ENCODE measurements at places on chromosomes 6 and 20. TPM values are rescaled to one million over a fixed set of nuclear protein-coding genes. Genes with fewer than 3 reads are reported as not detected.

DNA sequence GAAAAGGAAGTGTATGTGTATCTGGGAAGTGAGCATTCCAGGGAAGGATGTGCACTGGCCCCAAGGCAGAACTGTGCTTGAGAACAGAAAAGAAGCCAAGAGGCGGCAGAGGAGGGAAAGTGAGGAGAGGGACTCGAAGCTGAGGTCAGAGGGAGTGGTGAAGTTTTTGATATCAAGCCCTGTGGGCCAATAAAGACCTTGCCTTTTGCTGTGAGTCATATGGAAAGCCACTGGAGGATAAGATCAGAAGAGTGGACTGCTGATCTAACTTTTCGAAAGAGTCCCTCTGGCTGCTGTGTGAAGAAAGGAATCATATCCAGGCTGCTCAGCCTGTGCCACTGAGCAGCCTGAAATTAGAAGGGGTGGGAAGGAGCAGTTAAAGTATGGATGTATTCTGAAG lies 99.4 kb downstream of the EYA4 start:
- no peak for DNase-seq

DNA sequence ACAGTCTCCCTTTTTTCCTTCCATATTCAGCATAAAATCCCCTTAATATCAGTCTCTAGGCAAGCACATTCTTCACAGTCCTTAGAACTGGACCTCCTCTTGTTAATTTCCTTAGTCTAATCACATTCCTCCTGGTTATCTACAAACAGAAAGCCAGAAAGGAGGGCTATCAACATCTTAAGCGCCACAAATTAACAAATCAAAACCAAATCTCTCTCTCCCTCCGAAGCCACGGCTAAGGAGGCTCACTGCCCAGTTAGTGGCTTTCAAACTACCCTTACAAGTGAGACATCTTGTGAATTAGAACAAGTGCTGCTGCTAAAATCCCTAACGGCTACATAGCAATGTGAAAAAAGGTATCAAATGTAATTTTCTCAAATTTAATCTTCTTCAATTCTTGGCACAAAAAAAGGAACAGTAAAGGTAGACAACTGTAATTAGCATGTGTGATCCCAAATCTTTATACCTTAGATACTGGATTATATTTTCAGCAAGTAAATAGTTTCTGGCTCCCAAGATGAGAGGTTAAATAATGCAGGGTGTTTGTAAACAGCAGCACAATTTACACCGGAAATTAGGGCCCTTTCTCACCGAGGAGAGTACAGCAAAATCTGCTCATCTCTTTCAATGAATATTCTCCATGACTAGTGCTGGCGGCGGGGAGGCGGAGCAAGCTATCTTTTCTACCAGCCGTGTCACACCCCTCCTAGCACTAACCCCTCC lies 1.4 kb upstream of the TRIM39 start:
- no peak for DNase-seq

DNA sequence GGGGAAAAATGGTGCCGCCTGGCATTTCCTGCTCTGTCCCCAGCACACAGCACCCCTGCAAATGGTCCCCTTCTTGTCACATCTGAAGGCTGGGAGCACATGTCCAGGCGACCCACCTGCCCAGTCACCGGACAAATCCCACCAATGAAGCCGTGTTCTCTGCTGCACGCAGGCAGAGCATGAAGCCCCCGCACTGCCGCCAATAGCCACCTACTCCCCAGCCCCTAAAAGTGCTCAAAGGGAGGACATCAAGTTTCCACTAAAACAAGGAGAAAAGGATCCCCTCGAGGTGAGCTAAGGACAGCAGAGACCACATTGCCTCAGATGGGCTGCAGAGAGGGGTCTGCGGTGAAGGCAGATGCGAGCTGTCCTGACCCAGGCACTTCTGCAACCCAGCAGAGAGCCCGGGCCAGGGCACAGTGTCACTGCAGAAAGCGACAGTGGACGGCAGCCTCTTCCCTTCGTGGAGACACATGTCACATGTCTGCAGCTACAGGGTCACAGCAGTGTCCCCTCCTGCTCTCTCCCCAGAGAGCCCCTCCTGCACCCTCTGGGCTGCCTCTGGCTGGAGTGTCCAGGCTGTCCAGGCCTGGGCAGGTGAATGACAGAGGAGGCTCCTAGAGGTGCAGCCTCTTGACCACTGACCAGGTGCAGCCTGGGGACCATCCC lies 221.5 kb downstream of the PREX1 start:
- DNase-seq, result no peak

- no peak for DNase-seq
Measured at GRCh38 chr6:27891320-27891875, 20.8 kb downstream of the OR2B2 start.

- DNase-seq, result no peak
Measured at GRCh38 chr20:19779634-19780033, 21.6 kb downstream of the RIN2 start.

- DNase-seq, result no peak
Measured at GRCh38 chr20:57793421-57793820, 83.6 kb upstream of the PMEPA1 start.

DNA sequence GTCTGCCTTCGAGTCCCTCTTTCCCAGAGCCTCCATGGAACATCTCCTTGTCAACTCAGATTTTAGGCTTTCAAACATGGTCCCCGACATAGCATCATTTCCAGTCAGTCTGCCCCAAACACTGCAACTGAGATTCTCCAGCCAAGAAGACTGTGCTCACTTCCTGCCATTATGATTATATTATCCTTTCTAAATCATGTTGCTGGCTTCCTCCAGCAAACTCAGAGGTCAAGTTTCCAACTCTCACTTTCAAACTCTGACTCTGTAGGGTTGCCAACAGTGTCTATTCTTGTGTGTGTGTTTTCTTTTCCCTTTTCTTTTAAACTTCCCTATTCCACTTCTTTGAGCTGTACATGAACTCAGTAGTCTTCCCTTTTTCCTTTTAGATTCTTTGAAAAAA lies 61.2 kb upstream of the TRAF3IP2 start:
- no peak for DNase-seq

DNA sequence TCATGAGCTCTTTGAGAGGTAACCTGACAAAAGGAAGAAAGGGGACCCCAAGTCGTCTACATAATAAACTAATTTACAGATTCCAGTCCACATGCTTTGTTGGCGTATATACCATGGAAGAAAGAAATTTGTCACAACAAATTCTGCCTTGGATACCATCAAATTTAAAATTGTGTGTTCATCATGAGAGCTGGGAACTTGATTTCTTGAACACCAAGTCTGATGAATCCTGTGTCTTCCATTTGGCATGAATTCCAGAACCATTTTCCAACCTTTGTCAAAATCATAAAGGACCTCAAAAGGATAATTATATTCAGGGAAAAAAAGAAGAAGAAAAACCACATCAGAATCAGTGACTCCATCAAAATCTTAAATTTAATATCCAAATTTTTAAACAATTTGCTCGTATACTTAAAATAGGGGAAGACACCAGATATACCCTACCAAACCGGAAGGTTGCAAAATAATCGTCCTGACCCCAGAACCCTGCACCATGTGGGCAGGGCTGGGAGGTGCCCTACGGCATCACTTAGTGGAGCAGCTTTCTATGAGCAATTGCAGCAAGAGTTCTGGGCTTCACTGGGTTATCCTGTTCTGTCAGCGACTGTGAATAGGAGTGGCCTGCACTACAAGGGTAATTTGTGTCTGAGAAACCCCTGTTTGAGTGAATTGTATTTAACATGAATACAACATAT lies 74.1 kb upstream of the INSM1 start:
- DNase-seq, result no peak

- no peak for DNase-seq
Measured at GRCh38 chr6:114061741-114062140, 90.8 kb upstream of the HDAC2 start.

DNA sequence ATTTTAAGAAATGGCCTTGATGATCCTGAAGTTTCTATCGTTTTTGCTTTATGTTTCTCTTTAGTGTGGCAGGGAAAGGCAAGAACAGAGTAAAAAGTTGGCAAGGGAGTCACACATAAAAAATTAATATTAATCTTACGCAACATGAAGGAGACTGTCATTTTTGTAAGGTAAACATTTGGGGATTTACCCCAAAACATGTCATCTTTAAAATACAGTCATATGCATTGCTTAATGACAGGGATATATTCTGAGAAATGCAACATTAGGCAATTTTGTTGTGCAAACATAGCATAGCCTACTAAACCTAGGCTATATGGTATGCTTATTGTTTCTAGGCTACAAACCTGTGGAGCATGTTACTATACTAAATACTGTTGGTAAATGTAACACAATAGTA lies 5.4 kb downstream of the RBL1 start:
- no peak for DNase-seq

Gene GPRC6A
- 0.32 TPM for total RNA-seq

Gene TOX2
- 0.94 TPM for total RNA-seq

Gene SPATA25
- total RNA-seq, result 3.4 TPM

Gene RAET1L
- not detected for total RNA-seq

Gene SNAP25
- 4.8 TPM for total RNA-seq

Gene BMP2
- 9.2 TPM for total RNA-seq

Gene RFX6
- 3.8 TPM for total RNA-seq

Gene FLRT3
- 98.6 TPM for total RNA-seq
